ENCODE measurements at places on chromosomes 11 and 22.
A peak's percentile ranks its signal among the peaks of the same experiment; 100 is the strongest.

GRCh38 chr11:114025329-114025907, 34.1 kb upstream of the ZBTB16 start:
- no peak for DNase-seq

GRCh38 chr11:121250843-121251242, 41.7 kb upstream of the SC5D start:
- no peak for DNase-seq

GRCh38 chr11:22477312-22477711, 139.1 kb downstream of the SLC17A6 start:
- DNase-seq = no peak

GRCh38 chr11:117045956-117046355, 52.3 kb downstream of the SIK3 start:
- no peak for DNase-seq

DNA sequence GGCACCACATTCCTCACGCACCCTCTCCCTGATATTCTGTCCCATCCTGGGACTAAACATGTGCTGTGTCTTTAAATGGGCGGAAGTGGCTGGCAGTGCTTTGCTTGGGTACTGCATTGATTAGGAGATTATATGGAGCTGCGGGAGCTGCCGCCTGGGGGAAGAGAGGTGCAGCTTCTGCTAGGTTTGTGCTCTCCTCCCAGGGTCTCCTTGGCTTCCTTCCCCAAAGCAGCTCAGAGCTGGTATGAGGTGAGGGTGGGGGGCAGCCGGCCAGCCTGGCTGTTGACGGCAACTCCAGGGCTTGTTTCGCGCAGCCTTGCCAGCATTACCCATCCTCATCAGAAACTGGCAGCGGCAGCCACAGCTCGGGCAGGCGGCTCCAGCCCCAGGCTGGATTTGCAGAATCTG, 95.4 kb downstream of the GRAMD1B start:
- DNase-seq = peak; percentile 28

DNA sequence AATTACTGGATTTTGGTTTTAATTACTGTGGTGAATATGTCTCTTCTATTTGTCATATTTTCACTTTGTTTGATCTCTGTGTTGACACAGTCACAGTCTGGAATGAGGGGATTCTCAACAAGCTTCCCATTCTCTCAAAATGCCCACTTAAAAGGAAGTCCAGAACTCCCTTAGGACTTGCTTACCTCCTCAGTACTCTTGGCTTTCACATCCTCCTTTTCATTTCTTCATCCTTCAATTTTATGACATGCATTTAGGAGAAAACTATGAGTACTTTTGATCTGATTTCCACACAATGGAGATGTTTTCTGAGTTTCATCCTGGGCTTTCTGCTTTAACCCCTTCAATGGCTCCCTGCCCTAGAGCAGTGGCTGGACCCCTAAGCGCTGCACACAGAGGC, 49.3 kb upstream of the FLI1 start:
- DNase-seq = no peak

DNA sequence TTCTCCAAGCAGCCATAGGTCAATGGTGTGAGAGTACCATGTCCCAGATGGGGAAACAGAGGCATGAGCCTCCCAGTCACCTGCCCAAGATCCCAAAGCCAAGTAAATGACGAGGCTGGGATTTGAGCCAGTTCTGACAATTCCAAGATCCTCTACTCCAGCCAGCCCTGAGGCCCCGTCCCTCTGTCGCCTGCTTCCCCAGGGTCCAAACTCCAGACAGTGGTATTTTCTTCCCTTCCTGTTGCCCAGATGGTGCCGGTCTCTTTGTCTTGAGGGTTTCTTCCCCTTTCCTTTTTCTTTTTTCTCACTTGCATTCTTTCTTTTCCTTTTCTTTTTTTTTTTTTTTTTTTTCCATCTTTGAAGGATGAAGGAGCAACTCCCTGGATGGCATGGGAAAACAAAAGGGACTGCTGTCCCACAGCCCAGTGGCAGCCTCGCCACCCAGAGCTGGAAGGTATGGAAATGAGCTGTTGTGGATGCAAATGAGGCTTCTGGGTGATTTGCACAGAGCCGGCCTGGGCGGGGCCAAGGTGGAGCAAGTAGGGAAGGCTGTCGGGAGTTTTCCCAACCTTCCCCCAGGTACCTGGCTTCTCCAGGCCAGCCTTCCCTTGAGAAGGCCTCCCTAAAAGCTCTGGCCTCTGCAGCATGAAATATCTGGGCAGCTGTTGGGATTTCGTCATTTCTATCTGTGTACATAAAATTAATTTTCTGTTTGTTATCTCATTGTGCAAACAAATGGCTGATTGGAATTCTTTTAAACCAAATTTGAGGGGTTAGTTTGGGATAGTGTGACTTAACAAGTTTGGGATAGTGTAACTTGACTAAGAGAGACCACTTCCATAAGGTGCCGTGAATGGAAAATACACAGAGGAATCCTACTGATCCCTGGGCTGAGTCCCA, 146.8 kb downstream of the MN1 start:
- DNase-seq = no peak

DNA sequence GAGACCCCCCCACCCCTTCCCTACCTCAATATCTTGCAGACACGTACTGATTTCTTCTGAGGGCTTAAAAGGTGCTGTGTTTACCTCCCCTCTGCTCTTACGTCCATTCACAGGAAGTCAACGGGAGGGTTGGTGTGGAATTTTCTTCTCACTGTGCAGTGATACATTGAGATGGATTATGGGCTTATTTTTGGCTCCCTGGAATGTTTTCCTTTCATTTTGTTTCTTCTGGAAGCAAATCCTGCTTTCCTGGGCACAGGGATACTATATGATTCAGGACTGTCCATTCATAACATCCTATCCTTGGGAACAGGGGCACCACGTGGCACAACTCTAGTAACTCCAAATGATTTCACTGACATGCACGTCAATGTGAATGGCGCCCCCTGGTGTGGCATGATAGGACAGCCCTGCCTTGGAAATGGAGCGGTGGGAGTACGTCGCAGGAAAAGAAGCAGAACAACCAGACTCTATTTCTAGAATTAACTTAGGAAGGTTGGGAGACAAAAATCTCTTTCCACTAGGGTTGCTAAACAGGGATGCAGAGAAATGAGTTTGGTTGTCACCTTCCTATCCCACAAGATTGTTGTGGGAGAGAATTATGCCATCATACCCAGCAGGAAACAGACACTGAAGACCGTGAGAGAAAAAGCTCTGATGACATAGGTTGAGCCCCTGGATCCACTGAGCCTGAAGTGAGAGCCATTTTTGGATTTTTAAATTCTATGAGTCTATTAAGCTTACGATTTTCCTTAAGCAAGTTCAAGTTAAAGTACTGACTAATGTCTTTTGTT, 146.5 kb upstream of the RAG2 start:
- peak; percentile 73 for DNase-seq

DNA sequence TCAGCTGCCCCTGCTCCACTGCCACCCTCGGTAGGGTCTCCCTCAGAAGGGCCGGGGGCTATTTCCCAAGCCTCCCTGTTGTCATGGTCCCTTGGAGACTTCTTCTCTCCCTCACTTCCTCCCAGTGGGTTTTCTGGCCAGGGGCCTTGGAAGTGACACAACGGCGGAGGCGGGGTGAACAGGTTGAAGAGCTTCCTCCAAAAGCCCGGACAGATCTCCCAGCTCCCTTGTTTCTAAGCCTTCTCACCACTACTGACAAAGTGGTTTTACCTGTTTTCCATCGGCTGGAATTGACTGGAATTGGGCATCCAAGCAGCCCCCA, 14.5 kb downstream of the MYH9 start:
- DNase-seq = no peak

- no peak for DNase-seq
Measured at GRCh38 chr11:76280151-76280881, 74.0 kb upstream of the WNT11 start.

DNA sequence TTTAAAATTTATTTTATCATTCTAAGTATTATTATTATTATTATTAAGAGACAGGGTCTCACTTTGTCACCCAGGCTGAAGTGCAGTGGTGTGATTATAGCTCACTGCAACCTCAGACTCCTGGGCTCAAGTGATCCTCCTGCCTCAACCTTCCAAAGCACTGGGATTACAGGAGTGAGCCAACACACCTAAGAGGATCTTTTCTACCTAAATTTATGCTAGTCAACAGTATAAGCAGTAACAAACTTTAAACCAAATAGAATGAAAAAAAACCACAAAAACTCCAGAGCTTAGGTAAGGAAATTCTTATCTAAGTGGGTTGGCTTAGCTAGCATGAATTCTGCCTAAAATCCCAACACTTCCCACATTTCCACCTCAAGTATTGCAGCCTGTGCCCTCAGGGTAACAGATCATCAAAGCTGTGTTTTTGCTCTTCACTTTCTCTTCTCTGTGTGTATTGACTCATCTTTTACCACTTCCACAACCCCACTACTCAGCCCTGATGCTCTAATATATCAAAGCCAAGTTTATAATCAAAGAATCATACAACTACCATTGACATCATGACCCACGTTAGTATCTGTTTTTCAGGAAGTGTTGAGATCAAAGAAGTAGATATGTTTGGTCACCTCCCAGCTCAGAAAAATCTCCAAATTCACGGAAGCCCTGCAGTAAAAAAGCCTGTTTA, 93.7 kb upstream of the SPON1 start:
- no peak for DNase-seq

- DNase-seq = no peak
Measured at GRCh38 chr22:17475318-17476230, 87.7 kb upstream of the SLC25A18 start.

DNA sequence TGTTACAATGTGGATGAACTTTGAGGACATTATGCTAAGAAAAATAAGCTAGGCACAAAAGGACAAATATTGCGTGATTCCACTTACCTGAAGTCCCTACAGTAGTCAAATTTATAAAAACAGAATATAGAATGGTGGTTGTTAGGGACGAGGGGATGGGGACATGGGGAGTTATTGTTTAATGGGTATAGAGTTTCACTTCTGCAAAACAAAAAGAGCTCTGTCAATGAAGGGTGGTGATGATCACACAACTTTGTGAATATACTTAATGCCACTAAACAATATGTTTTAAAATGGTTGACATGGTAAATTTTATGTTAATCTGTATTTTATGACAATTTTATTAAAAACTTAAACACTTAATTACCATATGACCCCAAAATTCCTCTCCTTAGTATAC, 26.1 kb downstream of the INTS4 start:
- no peak for DNase-seq
